Right cardiac atrium (tissue), 5 donors: ENCODE measurements at places on chromosomes 4 and X.

DNA sequence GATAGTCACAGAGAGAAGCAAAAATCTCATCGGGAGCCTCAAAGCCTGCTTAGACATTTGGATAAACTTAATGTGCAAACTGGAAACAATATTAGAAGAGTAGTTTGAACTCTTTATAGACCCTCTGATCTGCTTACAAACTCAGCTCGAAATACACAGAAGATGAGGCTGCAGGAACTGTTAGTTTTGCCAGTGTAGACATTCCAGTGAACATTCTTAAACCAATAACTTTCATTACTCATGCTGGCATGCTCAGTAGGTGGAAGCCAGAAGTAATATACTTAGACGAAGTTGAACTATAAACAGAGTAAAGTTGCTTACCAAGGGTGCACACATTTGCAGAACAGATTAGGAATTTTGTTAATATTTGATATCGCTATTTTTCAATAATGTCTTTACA lies 303.5 kb downstream of the ANKRD50 start:
- DNase-seq = no peak

GRCh38 chrX:2819345-2820135 lies 9.2 kb upstream of the GYG2 start:
- DNase-seq = no peak

GRCh38 chr4:36304138-36304681 lies 22.8 kb downstream of the DTHD1 start:
- no peak for DNase-seq

- DNase-seq = no peak
These were observed 64.7 kb downstream of the QRFPR start for GRCh38 chr4:121316091-121316490.

- DNase-seq = no peak
These were observed 130.1 kb downstream of the DCHS2 start for GRCh38 chr4:154361450-154361849.

DNA sequence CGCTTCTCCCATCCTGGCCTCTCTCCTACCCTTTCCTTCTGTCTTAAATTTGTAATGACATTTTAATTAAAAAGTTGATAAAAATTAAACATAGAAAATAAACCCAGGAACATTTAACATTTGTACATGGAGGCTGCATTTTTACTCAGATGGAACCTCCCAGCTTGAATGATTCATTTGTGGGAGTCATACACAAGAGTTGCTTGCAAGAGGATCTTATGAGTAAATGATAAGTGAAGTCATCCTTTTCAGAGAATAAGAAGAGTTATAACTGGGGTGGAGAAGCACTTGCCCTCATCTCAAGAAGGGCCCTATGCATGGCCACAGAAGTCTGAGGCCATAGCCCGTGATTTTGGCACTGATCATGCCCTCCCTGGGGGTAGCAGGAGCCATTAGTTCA lies 482.9 kb upstream of the BOD1L1 start:
- DNase-seq = no peak

DNA sequence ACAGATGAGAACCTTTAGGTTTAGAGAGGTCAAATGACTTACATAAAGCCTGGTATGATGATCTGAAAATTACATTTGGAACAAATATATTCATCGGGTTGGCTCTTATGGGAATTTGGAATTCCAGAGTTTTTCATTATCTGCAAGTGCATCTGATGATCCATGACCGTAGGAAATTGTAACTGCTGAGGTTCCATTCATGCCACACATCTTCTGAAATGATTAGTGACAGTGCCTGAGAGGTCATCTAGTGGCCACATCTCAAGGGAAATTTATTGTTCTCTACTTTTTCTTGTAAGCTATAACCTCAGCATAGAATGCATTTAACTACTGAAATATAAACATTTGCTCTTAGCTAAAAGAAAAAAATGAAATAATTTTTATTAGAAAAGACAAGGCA lies 105.8 kb upstream of the NWD2 start:
- DNase-seq = no peak

- no peak for DNase-seq
These were observed 266.7 kb upstream of the CLNK start for GRCh38 chr4:10951306-10951705.

GRCh38 chr4:105232374-105232773 lies 85.7 kb downstream of the TET2 start:
- no peak for DNase-seq

DNA sequence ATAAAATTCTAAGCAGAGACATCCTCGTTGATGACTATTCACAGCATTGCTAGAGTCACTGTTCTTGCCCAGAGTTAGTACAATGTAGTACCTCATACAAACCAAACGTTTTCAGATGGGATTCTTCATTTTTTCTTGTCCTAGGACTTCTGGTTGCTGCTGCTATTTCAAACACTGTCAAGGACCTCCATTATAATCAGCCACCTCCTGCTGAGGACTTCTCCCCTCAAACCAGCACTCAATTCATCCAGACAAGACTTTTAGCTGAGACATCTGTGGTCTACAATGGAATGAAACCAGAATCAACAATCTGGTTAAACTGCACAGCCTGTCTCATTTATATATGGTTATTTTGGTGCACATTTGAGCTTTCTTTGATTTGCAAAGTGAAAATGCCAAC lies 1008.8 kb downstream of the STPG2 start:
- DNase-seq = no peak

DNA sequence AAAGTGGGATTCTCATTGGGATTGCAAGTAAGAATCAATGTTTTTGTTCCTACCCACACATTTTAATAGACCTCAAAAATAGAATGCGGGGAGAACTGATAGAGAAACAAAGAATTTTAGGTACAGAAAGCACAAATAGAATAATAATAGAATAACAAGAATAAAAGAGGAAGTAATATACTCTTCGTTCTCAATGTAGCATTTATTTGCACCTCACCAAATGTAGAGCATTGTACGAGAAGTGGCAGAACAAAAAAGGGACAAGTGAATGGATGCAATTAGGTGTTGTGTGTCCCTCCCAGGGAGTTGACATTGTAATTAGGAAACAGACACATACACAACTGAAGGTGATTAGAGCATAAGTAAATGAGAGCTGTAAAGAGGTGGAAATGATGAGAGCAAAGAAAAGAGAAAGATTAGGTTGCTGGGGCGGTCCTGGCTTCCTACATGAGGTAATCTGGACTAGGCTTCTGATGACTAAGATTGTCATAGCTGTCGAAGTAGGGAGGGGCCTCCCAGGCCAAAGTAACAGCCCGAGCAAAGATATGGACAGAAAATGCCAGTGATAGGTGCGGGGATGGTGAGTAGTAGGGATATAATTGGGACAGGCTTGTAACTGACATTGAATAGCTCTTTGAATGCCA lies 10.4 kb downstream of the RAB9A start:
- peak; percentile 22 for DNase-seq

DNA sequence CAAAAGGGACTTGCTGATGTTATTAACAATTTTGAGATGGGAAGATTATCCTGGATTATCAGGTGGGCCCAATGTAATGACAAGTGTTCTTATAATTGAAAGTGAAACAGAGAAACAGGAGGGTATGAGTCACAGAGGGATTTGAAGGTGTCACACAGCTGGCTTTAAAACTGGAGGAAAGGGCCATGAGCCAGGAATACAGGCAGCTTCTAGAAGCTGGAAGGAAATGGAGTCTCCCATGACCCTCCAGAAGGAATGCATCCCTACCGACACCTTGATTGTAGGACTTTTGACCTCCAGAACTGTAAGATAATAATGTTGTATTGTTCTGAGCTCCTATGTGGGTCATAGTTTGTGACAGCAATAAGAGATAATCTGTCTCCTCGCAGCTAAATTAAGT lies 98.0 kb upstream of the STIM2 start:
- no peak for DNase-seq

- DNase-seq = no peak
These were observed 544.5 kb downstream of the PPP4R3C start for GRCh38 chrX:26918631-26919030.

DNA sequence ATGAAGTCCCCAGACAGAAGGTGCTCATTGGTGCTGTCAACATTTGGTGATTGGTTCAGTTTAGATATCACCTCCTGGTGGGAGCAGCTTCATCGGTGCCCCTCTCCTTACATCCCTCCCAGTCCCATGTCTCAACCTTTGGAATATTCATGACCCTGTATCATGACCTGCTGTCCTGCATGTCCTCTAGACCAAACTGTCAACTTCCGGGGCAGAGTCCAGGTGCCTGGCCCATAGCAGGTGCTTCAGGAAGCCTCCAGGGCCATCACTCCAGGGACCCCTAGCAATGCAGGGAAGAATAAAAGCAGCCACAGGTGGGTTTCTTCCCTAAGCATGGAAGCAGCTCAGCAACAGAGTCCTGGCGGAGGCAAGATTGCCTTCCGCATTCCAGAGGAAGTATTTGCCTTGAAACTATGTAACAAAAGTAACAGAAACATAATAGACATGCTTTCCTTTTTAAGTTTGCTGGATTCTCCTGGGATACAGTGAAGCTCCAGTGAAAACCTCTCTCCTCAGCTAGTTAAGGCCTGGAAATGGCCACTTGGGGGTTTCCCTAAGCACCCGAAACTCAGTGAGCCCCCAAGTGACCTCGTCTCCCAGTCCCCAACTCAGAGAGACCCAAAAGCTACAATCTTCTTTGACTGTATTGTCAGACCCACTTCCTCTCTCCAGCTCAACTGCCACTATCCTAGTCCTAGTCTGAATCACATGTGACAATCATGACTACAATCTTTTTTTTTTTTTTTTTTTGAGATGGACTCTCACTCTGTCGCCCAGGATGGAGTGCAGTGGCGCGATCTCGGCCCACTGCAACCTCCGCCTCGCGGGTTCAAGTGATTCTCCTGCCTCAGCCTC lies 1.3 kb upstream of the ATP6AP1 start:
- DNase-seq = no peak

DNA sequence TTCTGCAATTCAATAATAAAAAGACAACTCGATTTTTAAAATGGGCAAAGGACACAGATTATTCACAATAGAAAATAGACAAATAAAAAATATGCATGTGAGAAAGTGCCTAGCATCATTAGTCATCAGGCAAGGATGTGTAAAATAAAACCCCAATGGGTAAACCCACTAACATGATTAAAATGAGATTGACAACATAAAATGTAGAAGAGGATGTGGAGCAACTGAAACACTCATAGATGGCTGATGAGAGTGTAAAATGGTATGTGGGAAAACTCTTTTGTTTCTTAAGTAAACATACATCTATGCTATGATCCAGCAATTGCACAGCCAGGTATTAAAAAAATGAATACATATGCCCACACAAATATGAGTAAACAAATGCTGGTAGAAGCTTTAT lies 177.6 kb downstream of the IQCM start:
- DNase-seq = no peak

GRCh38 chr4:127250577-127250976 lies 382.2 kb upstream of the INTU start:
- no peak for DNase-seq

DNA sequence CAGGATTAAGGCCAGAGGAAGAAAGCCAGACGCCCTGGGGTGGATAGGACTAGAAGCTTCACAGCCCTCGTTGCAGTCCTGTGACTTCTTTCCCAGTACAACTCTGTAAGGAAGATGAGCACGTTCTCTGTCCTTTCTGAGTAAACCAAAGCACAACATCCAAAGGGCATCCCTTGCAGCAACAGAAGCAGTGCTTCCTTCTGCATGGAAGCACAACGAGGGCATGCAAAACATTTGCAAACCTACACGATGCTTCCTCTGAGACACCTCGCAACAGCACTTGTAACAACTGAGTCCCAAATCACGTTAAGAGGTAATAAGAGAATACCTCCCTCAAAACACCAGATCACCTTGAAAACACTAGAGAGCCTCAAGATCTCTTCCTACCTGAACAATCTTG lies 335.7 kb upstream of the RASGEF1B start:
- DNase-seq = no peak

DNA sequence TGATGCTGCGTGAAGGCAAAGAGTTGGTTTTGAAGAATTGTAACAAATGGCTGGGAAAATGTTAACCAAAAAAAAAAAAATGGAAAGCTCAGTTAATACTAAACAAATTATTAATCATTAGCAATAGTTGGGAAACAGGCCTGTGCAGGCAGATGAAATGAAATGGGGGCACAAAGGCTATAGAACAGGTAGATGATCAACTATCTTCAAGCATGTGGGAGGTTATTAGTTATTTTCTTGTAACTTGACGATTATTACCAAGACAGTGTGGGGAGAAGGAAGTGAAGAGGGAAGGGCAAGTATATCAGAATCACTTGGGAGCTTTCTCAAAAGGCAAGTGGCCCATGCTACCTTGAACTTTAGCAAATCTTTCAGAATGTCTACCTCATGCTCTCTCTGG lies 351.9 kb downstream of the BCOR start:
- DNase-seq = no peak

GRCh38 chr4:74890341-74890740 lies 42.6 kb upstream of the PARM1 start:
- DNase-seq = no peak

GRCh38 chrX:1027133-1027532 lies 185.3 kb downstream of the CRLF2 start:
- DNase-seq = no peak

DNA sequence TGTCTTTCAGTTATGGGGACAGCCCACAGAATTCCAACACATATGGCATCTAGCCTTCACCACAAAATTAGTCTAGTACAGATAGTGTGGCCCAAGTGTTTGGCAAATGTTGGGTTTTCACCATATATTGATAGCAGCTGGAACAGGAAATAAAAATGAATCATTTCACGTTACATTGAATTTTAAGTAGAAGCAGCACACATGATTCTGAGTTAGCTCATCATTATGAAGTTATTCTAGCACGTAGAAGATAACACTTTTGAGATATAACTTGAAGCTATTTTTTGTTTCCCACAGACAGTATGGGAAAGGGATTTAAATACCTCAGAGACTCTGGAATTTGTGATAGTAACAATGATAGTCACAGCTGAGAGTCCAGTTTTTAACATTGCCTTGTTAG lies 118.7 kb downstream of the FAT4 start:
- DNase-seq = no peak

DNA sequence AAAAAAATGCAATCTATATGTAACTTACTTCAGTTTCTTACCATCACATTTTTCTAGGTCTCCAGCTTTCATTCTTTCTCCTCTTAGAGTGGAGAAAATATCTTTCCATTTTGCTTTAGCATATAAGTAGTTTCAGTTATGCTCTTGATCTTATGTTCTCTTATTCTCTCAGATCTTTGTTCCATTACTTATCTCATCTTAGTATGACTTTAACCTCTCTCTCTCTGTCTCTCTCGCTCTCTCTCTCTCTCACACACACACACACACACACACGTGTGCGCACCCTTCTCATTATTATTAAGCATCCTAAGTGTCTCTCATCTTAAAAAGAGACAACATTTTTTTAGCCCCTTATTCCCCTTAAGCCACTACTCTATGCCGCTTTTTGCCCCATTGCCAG lies 92.8 kb downstream of the FAAH2 start:
- DNase-seq = no peak

GRCh38 chr4:88698519-88698918 lies 890 bp upstream of the NAP1L5 start:
- no peak for DNase-seq

DNA sequence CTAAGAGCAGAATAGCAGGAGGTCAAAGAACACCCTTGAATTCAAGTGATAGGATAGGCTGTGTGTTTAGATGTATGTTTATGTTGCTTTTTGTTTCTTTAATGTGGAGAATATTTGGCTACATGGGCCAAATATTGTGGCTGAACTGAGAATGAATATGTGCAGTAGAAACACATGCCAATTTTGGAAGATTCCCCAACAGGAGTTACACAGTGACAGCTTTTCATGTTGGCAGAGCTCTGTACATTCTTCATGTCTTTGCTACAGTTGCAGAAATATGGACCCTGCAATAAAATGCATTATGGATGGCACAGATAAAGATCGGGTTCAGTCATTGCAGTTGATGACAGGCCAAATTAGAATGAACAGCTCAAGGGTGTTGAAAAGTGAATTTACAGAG lies 82.8 kb upstream of the SLC4A4 start:
- DNase-seq = no peak
